ENCODE measurements at places on chromosomes 6 and 20.

- no peak for DNase-seq
Observed at GRCh38 chr6:79627422-79627821, 3.7 kb upstream of the SH3BGRL2 start.

- DNase-seq = no peak
Observed at GRCh38 chr20:1377341-1377871, 15.4 kb downstream of the FKBP1A start.

- DNase-seq = no peak
Observed at GRCh38 chr6:163759542-163759941, 345.0 kb downstream of the QKI start.

DNA sequence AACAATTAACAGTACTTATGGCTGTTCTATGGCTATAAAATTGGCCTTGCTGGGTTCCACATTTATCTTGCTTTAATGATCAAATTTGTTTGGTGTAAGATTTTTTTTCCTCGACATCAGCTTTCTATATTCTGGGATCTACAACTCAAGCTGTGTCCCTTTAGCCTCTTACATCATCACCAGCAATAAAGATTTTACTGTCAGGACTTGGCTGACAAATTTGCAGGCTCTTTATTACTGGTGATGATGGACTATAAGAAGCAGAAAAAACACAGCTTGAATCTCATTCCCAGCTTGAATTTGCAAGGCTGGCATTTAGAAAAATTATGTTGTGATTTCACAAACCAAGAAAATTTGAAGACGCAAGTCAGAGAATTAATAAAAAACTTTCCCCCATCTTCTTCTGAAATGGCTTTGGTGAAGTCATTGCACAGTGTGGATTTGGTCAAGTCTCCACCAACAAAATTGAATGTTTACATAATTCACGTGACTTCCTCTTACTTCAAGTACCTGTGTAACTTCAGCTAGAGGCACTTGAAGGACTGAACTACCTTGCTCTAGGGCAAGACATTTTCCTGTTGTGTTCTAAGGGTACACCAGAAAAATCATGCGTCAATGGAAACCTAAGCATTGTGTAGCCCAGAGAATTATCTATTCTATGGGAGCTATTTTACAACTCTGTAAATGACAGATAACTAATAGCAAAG is 175.0 kb downstream of the CBLN4 start:
- DNase-seq = no peak

- DNase-seq = no peak
Observed at GRCh38 chr6:166105341-166106075, 62.1 kb downstream of the TBXT start.

GRCh38 chr20:56385130-56385529 is 6.9 kb downstream of the AURKA start:
- DNase-seq = no peak

GRCh38 chr6:53945765-53946407 is 151.1 kb downstream of the LRRC1 start:
- DNase-seq = no peak

- DNase-seq = no peak
Observed at GRCh38 chr6:143901885-143902750, 37.8 kb downstream of the ZC2HC1B start.

DNA sequence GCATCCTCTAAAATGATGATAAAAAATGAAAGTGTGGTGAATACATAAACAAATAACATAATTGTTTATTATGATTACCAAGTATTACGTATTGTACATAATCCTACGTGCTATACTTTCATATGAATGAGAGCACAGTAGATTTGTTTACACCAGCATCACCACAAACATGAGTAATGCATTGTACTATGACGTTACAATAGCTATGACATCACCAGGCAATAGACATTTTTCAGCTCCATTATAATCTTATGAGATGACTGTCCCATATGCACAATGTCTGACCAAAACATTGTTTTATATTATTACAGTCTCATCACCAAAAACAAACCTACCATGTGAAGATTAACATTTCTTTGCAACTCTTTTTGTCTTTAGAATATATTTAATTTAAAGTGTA is 225.7 kb upstream of the TENT5A start:
- DNase-seq = no peak

- DNase-seq = no peak
Observed at GRCh38 chr6:110529907-110530306, 53.5 kb upstream of the SLC22A16 start.

- no peak for DNase-seq
Observed at GRCh38 chr6:110246378-110246777, 66.2 kb downstream of the CDC40 start.

GRCh38 chr6:56664029-56664428 is 21.3 kb upstream of the DST start:
- no peak for DNase-seq

DNA sequence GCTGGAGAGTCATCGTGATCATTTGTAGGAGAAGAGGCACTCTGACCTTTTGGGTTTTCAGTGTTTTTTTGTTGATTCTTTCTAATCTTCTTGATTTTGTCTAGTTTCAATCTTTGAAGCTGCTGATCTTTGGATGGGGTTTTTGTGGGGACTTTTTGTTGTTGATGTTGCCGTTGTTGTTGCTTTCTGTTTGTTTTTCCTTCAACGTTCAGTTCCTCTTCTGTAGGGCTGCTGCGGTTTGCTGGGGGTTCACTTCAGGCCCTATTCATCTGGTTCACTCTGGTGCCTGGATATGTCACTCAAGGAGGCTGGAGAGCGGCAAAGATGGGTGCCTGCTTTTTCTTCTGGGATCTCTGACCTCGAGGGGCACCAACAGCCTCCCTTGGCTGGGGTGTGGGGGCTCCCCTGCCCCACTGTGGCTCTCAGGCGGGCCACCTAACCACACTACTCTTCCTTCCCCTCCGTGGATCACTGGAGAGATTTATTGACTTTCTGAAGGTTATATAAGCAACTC is 21.5 kb upstream of the TMEM244 start:
- DNase-seq = no peak

- no peak for DNase-seq
Observed at GRCh38 chr6:94049001-94049400, 629.6 kb upstream of the EPHA7 start.

DNA sequence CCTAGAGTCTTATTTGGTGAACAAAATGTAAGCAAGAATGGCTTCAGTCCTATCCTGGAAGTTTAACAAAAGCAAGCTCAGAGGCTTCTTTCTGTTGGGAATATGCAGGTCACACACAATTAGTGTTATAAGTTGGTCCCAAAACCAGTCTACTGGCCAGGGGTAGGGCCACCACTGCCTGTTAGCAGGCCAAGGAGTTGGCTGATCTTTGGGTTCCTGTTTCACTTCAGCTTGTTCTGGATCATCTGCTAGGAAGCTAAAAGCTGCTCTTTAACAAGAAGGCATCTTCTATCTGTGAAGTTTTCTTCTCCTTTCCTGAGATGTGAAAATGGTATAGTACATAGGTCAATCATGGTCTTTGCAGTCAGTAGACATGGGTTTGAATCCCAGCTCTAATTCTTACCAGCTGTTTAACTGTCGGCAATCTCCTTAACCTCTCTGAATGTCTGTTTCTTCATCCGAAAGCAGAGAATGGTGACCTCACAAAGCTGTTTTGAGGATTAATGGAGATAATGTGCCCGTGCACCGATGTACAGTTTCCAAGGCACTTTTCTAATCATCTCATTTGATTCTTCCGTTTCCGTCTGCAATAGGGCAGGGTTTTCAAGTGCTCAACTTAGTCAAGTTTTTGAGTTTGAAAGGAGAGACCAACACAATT is 271.2 kb upstream of the TAB2 start:
- DNase-seq = no peak

DNA sequence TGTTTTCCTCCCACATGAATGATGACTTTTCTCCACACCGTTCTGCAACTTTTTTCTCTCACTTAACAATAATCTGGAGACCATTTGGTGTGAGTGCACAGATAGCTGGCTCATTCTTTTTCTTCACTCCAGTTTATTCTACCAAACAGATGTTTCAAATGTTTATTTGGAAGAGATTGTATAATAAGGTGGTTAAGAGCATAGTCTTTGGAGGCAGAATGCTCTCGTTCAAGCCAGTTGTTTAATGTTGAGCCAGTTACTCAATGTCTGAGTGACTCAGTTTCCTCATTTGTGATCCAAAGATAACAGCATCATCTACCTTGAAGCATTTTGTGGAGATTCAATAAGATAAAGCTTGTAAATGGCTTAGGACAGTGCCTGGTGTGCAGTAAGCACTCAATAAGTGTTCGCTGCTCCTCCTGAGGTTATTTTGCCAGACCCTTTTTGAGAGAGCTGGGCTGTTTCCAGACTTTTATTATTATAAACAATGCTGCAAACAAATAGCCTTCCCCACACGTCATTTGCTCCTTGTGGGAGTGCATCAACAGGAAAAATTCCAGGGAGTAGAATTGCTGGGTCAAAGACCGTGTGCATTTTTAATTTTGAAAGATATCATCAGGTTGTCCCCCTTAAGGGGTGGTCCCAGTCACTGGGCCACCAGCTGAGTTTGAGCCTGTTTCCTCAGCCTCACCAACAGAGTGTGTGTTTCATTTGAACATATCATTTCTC is 70.6 kb downstream of the VEGFA start:
- DNase-seq = no peak

DNA sequence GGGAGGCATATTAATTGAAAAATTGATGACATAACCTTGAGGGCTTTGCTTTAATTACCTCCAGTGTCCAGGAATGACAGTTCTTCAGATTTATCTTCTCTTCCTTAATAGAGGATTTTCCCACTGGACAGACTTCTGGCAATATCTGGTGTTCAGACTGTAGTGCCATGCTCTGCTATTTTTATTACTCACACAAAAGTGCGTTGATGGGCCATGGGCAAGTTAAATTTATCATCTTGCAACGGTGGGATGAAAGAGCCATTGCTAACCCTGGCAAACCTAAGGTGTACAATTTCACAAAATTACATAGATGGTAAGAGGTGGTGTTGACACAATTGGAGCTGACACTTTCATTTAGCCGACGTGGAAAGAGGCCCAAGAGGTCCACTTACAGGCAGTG is 253.7 kb upstream of the PLCB4 start:
- no peak for DNase-seq

DNA sequence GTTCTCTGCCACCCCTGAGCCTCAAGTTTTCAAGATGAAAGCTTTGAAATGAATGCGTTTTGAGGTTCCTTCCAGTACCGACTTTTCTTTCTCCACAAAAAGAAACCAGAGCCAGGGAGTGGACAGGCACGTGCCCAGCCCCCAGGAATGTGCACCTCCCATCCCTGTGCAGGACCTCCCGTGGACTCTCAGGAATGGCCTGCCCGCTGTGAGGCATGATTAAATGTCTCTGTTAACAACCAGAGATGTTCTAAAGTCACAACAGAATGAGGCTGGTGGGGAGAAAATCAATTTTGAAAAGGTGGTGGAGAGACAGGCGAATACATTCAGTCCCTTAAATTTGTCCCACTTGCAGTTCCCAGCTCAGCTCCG is 1.5 kb downstream of the TGM3 start:
- DNase-seq = no peak

DNA sequence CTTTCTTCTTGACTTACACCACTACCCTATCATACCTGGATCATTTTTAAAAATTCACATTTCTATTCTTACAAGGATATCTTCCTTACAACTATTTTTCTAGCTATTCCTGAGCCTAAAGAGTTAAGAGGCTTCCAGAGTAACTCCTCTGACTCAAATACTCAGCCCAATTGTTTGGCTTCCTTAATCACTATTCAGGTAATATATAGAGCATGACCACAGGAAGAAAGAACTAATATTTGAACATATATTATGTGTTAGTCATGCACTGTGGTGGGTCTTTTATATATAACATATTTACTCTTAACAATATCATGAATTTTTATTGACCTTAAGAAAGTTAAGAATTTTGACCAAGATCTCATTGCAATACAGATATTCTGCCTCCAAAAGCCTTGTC is 42.0 kb upstream of the ID4 start:
- no peak for DNase-seq

- no peak for DNase-seq
Observed at GRCh38 chr6:14294270-14294951, 176.8 kb downstream of the CD83 start.

GRCh38 chr20:59820204-59821041 is 113.0 kb downstream of the SYCP2 start:
- no peak for DNase-seq

DNA sequence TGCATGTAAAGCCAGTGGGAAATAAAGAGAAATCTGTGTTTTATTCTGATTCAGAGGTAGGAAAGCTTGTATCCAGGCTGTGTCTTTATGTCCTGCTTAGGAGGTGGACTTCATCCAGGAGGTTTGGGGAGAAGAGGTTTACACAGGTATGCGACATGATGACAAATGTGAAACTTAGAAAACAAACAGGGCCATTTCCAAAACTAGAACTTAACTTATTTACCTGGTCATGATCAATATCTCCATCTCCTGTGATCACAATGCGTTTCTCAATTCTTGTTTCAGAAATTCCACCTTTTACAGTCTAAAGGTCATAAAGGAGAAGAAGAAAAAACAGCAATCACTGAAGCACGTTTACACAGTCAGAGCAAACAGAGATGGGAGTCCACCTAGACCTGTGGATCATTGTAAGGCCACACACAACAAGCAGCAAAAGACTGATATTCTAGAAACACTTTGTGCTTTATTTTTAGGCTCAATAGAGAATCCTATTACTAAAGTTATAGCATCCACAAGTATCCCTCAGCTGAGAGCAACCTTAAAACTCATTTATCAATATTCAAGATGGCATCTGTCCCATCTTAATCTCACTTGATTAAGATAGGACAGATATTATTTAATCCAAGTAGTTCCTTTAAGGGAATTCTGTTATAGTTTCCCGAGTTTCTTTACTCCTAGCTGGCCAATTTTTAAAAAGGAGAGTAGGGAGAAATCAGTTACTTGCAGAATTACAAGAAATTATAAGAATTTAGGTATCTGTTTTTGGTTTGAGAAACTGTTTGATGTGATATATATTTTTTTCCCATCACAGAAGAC is 36.4 kb downstream of the SMLR1 start:
- DNase-seq = no peak

DNA sequence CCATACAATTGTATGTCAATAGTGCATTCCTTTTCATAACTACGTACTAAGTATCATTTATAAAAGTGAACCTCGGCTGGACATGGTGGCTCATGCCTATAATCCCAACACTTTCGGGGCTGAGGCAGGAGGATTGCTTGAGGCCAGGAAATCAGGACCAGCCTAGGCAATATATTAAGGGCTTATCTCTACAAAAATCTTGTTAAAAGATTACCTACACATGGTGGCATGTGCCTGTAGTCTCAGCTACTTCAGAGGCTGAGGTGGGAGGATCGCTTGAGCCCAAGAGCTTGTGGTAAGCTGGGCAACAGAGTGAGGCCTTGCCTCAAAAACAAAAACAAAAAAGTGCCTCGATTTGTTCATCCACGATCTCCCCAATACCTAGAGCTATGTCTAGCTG is 449.7 kb upstream of the SULF2 start:
- no peak for DNase-seq

DNA sequence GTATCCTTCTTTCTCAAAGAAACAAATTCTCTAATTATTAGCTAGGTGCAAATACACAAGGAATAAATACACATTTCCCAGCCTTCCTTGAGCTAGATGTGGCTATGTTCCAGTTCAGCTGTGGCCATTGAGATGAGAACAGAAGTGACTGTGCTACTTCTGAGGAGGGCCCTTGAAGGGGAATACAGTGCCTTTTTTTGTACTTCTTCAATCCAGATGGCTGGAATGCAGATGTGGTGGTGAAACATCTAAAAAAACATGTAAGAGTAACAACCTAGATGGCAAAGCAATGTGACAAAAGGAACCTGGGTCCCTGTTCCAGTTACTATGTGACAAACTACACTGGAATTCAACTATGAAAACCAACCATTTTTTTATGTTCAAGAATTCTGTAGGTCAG is 115.4 kb upstream of the DST start:
- DNase-seq = no peak

- no peak for DNase-seq
Observed at GRCh38 chr20:52268184-52268749, 76.7 kb upstream of the ZFP64 start.

- DNase-seq = no peak
Observed at GRCh38 chr20:32656827-32657226, 16.9 kb downstream of the C20orf203 start.

All from activated T-cell treated with anti-CD3 and anti-CD28 coated beads for 4 hours (primary cell).